ENCODE measurements at places on chromosomes 4 and X.

DNA sequence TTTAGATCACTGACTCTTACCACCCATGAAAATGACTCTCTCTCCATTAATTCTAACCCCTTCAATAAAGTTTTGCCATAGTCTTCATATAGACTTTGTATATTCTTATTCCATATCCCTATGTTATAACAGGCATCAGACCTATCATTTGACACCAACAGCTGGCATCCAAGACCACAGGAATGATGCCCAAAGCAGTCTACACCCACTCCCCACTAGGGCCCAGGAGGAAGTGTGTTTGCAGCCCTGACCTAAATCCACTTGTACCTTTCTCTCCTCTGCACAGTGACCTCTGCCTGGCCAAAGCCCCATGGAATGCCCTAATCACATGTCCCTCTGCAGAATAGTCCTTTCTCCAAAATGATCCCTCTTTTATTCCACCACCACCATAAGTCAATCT, 219.2 kb downstream of the CBR4 start:
- no peak for DNase-seq

DNA sequence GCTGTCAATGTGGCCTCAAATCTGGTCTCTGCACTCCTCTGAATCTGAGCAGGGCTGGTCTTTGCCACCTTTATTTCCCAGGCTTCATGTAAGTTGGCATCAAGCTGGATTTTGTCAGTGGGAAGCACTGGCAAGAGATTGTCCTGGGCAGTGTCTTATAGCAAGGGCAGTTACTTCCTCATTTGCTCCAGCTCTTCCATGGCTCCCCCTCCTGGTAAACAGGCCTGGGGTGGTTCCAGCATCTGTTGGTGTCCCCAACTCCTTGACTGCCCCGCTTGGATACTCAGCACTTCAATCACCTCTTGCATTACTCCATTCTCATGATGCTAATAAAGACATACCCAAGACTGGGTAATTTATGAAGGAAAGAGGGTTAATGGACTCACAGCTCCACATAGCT, 15.0 kb upstream of the REST start:
- DNase-seq = no peak

DNA sequence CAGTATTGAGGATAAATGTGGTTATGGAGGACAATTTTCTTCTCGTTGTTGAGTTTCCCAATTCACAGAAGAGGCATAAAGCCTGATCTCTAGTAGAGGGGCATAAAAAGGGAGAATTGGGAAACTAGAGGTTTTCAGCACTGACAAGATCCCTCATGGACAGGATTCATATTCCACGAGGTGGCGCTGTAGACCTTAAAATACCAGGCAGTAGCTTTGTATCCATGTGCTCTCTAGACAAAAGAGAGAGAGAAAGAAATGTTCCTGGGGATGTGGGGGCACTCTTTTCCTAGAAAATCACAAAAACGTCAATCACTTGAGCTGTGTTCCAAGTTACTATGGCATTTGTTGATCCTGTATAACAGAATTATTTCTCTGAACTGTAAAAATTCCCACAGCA, 128.3 kb downstream of the MAGEE1 start:
- DNase-seq = no peak

DNA sequence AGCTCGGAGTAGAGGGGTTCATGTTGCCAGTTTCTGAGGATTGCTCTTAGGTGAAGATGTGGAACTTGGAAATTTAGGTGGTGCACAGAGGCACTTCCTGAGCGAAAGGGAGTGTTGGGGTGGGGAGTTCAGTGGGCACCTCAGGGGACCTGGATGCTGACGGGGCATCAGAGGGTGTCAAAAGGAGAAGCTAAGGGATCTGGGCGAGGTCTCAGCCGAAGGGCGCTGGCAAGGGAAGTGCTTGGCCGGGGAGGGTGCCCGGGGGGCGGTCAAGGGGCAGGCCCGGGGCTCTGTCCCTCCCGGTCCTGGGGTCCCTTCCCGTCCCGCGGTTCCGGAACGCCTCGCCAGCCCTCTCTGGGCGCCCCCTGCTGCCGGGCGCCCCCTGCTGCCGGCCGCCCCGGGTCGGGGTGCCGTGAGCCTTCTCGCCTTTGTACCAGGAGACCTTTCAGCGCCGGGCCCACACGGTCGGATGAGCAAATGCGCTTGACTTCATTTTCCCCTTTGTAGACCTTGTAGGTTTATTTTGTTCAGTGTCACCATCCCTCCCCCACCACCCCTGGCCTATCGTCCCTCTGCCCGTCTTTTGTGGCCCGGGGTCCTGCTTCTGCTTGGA, 3.0 kb upstream of the PHOX2B start:
- no peak for DNase-seq

GRCh38 chr4:186723292-186724057, at the start of gene FAT1:
Gene FAT1, minus strand, starts transcription at chr4:186723856. Its CDS starts 14,029 bp downstream, at chr4:186709827.
- no peak for DNase-seq

GRCh38 chr4:140137671-140138070, 16.3 kb downstream of the MAML3 start:
- DNase-seq = no peak

GRCh38 chr4:151458148-151458547, 49.2 kb downstream of the FHIP1A start:
- no peak for DNase-seq

- DNase-seq = no peak
Measured at GRCh38 chr4:124938836-124939235, 226.3 kb upstream of the ANKRD50 start.

DNA sequence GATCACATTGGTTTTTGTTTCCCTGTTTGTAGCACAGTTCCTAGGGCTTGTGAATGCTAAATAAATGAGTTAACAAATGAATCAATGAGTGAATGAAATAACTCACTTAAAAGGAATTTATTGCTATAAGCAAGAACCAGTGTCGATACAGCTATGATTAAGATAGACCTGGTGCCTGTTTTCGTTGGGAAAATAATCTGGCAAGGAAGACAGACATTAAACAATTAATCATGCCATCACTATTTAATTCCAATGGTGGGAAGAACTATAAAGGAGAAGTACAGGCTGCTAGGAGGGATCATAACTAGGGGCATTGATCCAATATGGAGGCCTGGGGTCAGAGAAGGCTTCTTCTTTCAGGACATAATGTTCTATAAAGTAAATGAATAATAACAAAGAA, 4.5 kb upstream of the CBR4 start:
- DNase-seq = no peak

GRCh38 chr4:159144112-159144694, 41.3 kb downstream of the RAPGEF2 start:
- DNase-seq = no peak

DNA sequence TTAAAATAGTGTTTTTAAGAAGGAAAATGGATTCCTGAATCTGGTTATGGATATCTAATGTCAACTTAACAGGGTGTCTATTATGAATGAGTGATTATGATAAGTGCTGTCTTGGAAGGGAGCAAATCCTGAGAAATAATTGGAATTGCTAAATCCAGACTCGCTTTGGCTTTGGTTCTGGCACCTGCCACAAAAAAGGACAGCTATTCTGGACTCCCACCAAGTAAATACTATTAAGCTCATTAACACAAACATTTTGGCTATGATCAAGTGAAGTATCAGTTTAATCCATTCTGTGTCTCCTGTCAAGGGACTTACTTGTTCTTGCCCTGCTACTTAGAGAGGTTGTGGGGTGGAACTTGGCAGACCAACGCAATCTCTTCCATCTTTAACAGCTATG, 403.7 kb downstream of the CENPC start:
- DNase-seq = no peak

- no peak for DNase-seq
Measured at GRCh38 chr4:7328913-7329638, 105.7 kb downstream of the PSAPL1 start.

DNA sequence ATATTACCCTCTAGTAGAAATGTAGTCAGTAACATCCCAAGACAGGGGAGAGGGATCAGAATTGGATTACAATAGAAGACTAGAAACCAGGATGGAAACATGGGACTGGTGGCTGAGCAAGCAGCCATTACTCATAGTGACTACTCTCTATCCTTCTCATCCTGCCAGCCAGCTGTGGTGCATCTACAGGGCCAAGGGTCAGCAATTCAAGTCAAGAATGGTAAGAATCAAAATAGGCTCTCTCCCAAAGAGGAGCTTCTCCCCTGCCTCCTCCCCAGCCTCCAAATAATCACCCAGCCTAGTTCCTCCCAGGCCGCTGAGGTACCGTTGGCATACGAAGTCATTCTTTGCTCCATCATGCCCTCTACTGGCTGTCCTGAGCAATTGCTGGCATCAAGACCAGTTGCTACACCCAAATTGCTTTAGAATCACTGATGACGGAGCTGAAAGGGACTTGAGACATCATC, 19.4 kb downstream of the AWAT2 start:
- DNase-seq = peak; percentile 22

DNA sequence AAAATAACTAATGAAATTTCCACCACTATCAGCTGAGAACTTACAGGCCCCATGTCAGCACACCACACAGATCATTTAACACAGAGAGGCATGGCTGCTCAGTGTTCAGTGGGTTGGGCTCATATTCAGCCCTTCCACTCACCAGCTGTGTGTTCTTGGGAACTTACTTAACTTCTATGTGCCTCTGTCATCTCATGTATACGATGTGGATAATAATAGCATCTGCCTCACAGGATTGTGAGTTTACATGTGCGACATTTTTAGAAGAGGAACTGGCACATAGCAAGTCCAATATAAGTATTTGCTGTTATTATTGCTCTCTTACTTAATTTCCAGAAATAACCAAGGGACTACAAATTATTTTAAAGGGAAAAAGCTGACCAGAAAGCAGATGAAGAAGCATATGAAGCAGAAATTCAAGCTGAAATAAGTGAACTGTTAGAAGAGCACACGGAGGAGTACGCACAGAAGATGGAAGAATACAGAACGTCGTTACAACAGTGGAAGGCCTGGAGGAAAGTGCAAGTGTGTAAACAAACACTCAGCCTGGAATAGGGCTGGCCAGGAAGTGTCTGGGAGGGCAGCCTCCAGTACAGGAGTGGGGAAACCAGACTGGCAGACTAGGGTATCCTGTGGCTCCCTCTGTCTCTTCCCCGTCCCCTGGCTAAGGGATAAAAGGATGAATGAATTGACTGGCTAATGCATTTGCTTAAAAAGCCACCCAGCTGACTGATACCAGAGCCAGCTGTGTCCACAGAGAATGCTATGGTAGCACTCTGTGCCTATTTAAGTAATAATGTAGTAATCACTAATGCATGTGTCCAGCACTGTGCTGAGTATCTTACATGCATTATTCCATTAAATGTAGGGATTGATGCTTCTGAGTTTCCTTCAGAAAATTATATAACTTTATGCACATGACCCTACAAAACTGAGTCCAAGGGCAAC, 67.1 kb downstream of the CC2D2A start:
- DNase-seq = no peak
